ENCODE measurements at places on chromosomes 1 and 21. TPM values are rescaled to one million over a fixed set of nuclear protein-coding genes. Genes with fewer than 3 reads are reported as not detected.

DNA sequence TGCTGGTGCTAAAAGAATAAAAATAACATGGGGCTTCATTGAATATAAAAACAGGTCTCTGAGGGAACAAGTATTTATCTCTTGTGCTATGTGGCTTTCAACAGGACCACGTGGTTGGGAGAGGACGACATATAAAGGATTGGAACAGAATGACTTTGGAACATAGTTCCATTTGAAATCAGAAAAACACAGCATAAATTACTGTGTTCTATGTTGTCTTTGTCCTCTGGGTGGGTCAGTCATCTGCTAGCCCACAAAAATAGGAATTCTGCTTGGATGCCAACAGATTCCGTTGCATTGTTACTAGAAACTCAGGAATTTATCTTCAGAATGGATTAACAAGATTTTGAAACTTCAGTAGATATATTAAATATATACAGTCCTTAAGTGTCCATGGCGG, 5.9 kb downstream of the CEP85 start:
- peak overlapping the region; percentile 56 for H3K27ac ChIP-seq
- peak; percentile 62 for DNase-seq
- peaks cover 34% of the 10 kb centered on the region for H3K36me3 ChIP-seq
- no peak overlapping the region for H3K4me3 ChIP-seq
- peaks cover 53% of the 10 kb centered on the region for H3K4me1 ChIP-seq

Gene SRSF11
- 92.8 TPM for total RNA-seq

GRCh38 chr1:30277911-30278310, 445.5 kb downstream of the MATN1 start:
- H3K36me3 ChIP-seq = no peaks in the 10 kb centered on the region
- H3K4me3 ChIP-seq = no peak overlapping the region
- H3K4me1 ChIP-seq = no peaks in the 10 kb centered on the region
- H3K27me3 ChIP-seq = 0 out of 2 replicates have a peak, but pooled peaks cover 3% of the 10 kb centered on the region
- no peak overlapping the region for H3K27ac ChIP-seq

Gene EFHD2
- total RNA-seq = 169 TPM

Gene LRRIQ3
- 1.7 TPM for total RNA-seq

GRCh38 chr1:94589728-94590127, 48.2 kb upstream of the F3 start:
- no peak overlapping the region for H3K4me3 ChIP-seq
- H3K27ac ChIP-seq = no peak overlapping the region
- H3K36me3 ChIP-seq = no peaks in the 10 kb centered on the region
- DNase-seq = no peak
- H3K4me1 ChIP-seq = peaks cover 5% of the 10 kb centered on the region

Gene KRTAP7-1
- not detected for total RNA-seq

DNA sequence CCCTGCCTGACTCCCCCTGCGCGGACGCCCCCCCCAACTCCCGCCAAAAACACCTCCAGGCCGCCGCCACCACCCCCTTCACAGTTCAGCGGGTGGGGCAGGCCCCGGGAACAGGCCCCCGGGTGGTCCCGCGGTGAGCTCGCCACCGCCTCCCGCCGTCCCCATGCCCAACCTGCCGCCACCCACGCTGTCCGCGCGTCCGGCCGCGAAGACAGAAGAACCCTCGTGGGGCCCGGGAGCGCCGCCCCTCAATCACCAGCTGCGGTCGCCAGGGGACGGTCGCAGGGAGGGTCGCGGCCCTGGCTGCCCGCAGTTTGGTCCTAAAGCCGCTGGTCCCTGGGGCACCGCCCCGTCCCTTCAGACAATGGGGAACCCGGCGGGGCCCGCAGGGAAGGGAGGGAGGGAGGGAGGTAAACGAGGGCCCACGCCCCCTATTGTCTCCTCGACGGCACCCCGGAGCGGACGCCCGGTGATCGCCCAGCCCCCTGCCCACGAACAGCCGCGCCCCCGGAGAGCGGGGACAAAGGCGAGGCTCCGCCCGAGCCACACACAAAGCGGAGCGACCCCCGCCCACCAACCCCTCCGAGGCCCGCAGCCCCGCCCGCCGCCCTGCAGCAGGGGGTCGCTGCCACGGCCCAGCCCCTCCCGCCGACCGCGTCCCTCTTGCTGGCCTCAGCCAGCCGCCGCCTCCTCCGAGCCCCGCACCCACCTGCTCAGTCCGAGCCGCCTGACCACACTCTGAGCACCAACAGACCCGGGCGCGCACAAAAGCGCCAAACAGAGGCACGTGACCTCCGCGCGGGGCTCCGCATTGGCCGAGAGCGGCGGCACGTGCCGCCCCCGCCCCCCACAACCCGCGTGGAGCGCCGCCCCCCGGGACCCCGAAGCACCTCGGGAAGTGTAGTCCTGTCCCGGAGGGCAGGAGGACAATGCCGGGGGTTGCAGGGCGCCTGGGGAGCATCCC, at the start of gene STMN1:
TSS of gene STMN1 (minus strand) at position 740 of the 964 bp plus-strand sequence. CDS start 1,743 bp downstream, outside the sequence.
- peak within 1 kb of the TSS; percentile 94 for H3K27ac ChIP-seq
- H3K36me3 ChIP-seq = peaks cover 48% of the 10 kb centered on the region
- peaks cover 15% of the 10 kb centered on the region for H3K4me1 ChIP-seq
- peak within 1 kb of the TSS; percentile 91 for H3K4me3 ChIP-seq
- H3K27me3 ChIP-seq = no peaks in the 10 kb centered on the region

Gene TRIM17
- total RNA-seq = not detected

Data from SJSA1 (cell line).